ENCODE measurements at places on chromosomes 2 and 18.

DNA sequence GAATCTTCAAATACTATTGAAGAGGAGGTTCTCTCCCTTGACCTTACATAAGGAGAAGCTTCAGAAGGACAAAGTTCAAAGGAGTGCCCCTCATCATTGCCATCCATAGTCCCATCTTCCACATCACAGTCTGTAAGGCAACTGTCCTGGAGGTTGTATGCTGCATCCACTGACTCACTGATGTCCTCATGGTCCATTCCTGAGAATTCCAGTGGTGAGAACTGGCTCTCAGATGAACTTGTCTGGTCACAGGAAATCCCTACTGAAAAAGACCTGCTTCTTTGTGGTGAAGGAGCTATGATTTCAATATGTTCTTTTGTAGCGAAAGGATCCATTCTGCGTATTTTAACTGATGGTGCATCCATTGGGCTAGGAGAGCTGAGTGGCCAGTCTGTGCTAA is 52.2 kb downstream of the EIF2AK3 start:
- no peak for DNase-seq

- no peak for DNase-seq
These were observed 29.1 kb upstream of the RNU4ATAC start for GRCh38 chr2:121501554-121501953.

GRCh38 chr2:169038338-169038757 is 7.2 kb upstream of the ABCB11 start:
- DNase-seq: no peak

DNA sequence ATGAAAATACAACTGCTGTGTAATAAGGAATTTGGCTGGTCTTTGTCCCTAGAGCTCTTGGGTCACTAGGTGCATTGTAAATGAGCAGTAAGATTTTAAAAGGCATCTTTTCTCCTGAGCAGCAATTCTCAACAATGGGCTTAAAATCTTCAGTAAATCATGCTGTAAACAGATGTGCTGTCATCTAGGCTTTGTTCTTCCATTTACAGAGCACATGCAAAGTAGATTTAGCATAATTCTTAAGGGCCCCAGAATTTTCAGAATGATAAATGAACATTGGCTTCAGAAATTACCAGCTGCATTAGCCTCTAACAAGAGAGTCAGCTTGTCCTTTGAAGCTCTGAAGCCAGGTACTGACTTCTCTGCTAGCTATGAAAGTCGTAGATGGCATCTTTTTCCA is 26.8 kb upstream of the SCRN3 start:
- no peak for DNase-seq

- DNase-seq: no peak
These were observed 35.4 kb upstream of the CABYR start for GRCh38 chr18:24103320-24104021.

Measured in stimulated activated CD8-positive, alpha-beta memory T cell treated with anti-CD3 and anti-CD28 coated beads, Interleukin-7, amount 100 ng/mL, for 1 hour (primary cell).